BJ (cell line): ENCODE measurements at places on chromosomes 4 and X.
A peak's percentile ranks its signal among the peaks of the same experiment; 100 is the strongest.

GRCh38 chrX:48086082-48086481, 14.6 kb upstream of the ZNF630 start:
- DNase-seq, result no peak

GRCh38 chr4:152994038-152994437, 57.9 kb downstream of the FHDC1 start:
- DNase-seq, result no peak

- no peak for DNase-seq
These were observed 34.6 kb downstream of the MAP9 start for GRCh38 chr4:155342142-155342541.

DNA sequence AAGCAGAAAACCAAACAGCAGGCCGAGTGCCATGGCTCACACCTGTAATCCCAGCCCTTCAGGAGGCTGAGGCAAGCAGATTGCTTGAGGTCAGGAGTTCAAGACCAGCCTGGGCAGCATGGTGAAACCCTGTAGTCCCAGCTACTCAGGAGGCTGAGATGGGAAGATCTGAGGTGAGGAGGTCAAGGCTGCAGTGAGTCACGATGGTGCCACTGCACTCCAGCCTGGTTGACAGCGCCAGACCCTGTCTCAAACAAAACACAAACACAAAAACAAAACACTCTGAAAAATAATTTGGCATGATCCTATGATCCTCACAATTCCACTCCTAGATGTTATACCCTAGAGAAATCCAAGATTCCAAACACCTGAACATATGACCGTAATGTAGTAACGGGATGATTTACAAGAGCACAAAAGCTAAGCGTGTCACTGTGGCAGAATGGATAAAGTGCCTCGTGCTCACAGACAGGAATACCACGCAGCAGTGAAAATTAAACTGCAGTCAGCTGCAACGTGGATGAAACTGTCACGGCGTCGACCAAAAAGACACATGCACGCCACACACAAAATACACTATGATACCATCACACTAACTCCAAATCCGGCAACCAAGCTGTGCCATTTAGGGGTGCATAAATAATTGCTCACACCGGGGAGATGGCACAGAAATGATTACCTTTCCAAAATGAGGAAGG, 1.7 kb downstream of the NELFA start:
- no peak for DNase-seq

DNA sequence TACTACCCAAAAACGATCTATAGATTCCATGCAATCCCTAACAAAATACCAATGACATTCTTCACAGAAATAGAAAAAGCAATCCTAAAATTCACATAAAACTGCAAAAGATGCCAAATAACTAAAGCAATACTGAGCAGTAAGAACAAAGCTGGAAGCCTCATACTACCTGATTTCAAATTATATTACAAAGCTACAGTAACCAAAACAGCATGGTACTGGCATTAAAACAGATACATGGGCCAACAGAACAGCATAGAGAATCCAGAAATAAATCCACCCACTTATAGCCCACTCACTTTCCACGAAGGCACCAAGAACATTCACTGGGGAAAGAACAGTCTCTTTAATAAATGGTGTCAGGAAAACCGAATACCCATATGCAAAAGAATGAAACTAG, 74.7 kb downstream of the PHF8 start:
- DNase-seq, result no peak

GRCh38 chrX:153863251-153863991, 22.6 kb downstream of the L1CAM start:
- DNase-seq, result no peak

- DNase-seq, result no peak
These were observed 25.5 kb downstream of the IRF2 start for GRCh38 chr4:184448821-184449220.

- no peak for DNase-seq
These were observed 128.9 kb upstream of the DKK2 start for GRCh38 chr4:107164962-107165475.

DNA sequence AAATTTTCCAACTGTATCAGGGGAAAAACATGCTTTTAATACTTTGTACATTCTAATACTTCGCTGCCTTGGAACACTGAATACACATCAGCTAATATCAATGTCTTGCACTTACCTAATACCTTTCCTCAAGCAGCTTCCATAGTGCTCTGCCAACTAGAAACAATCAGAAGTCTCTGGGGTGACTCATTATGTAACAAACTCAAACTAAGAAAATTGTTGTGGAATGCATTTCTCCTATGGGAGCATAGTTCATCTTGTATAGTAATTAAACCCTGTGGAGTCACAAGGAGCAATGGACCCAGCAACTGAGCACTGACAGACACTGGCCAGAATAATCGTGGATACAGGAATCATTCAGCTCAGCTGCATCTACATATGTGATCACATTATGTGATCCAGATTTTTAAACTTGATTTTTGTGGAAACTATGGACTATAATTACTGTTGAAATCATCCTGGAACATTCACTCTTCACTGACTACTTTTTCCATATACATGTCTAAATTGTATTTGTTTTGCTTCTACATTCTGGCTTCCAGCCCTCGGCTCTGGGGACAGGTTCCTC, 496.9 kb downstream of the TMA16 start:
- no peak for DNase-seq

- peak; percentile 80 for DNase-seq
These were observed 27.5 kb downstream of the SETD7 start for GRCh38 chr4:139528377-139529005.

- no peak for DNase-seq
These were observed 65.3 kb upstream of the DRD5 start for GRCh38 chr4:9716093-9716492.

DNA sequence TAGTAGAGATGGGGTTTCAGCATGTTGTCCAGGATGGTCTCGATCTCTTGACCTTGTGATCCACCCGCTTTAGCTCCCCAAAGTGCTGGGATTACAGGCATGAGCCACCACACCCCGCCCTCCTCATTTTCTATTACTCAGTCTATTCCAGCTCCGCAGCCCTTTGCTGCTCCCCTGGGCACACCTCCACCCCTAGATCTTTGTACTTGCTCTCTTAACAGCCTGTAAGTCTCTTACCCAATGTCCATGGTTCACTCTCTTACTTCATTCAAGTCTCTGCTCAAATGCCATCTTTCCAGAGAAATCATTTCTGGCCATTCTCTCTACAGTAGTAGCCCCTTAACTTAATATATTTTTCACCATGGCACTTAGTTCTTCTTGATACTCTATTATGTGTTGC, 64.7 kb downstream of the LDB2 start:
- no peak for DNase-seq

- DNase-seq, result no peak
These were observed 24.1 kb downstream of the SMIM43 start for GRCh38 chr4:121740796-121741409.

GRCh38 chr4:112604589-112604988, 32.1 kb downstream of the ZGRF1 start:
- DNase-seq, result peak; percentile 9

GRCh38 chr4:142314686-142315085, 531.4 kb downstream of the INPP4B start:
- no peak for DNase-seq

DNA sequence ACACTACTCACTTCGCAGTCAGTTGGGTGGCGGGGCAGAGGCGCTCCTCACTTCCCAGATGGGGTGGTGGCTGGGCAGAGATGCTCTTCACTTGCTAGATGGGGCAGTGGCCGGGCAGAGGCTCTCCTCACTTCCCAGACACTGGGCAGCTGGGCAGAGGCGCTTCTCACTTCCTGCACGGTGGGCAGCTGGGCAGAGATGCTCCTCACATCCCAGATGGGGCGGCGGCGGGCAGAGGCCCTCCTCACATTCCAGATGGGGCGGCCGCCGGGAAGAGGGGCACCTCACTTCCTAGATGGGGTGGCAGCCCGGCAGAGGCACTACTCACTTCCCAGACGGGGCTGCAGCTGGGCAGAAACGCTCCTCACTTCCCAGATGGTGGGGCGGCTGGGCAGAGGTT, 199.8 kb downstream of the RTL9 start:
- no peak for DNase-seq

GRCh38 chr4:88730811-88731210, 33.2 kb upstream of the NAP1L5 start:
- DNase-seq, result no peak

DNA sequence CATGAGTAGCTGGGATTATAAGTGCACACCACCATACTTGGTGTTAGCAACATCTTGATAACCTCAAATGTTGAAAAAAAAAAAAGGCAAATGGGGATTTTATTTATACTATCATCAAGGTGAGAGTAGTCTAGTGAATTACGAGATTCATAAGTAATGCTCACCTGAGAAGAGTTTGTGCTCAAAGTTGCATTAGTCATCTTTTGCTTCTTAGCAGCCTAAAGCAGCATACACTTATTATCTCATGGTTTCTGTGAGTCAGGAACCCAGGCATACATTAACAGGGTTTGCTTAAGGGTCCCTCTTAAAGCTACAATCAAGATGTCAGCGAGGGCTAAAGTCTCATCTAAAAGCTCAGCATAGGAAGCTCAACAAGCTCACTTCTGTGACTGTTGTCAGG, 8.2 kb upstream of the EXOSC9 start:
- no peak for DNase-seq

DNA sequence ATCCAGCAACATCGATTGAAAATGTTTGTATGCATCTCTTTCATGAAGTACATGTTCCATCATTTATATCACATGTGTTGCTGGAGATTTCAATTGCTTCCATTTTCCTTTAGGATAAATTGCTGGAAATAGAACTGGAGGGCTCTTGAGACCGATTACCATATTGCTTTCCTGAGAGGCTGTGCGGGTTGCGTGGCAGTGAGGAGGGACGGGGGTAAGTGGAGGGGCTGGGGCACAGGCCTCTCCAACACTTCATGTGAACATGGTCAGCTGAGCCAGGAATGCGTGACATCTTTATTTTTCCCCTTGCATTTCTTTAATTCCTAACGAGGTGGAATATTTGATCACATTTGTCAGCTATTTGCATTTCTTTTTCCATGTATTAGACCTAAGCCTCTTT, 144.6 kb downstream of the TBL1X start:
- DNase-seq, result no peak

DNA sequence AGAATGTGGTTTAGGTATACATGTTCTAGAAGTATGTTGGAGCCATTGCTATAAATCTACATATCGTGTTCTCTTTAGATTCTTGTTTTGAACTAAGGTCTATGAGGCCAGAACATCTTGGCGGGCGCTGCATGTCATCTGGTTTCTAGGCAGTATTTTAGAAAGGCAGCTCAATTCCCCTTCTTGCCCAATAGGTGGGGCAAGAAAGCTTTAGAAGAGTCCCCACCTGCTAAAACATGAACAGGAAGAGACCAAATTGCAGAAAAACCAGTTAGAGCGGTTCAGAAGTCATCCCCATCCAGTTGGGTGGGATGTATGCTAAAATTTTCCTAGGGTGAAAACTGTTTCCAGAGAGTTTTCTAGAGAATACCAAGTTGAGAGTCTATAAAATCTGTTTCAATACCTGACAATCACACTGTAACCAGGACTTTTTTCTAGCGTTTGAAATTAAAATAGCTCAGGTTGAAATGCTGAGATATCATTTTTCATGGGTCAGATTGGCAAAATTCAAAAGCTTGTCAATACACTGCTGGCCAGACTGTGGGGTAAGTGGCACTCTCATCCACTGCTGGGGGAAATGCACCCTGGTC, 17.5 kb upstream of the SH3KBP1 start:
- DNase-seq, result no peak

GRCh38 chrX:119529345-119530276, 35.6 kb downstream of the STEEP1 start:
- no peak for DNase-seq

- peak; percentile 19 for DNase-seq
These were observed 390.0 kb downstream of the FAT4 start for GRCh38 chr4:125704726-125705125.

DNA sequence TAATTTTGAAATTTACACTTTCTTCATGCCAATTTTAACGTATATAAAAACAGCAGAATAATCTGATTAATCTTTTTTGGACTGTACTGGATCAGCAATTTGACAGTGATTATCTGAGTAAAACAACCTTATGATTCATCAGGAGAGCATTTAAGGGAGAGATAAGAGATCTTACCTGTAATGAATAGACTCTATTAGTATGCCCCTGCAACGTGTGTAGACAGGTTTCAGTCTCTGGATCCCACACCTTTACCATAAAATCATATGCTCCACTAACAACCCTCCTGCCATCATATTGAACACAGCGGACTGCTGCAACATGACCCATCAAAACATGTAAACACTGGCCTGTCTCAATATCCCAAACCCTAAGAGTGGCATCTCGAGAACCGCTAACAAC, 210.1 kb downstream of the FBXW7 start:
- DNase-seq, result no peak

GRCh38 chr4:139655116-139655515, 10.5 kb upstream of the MGST2 start:
- DNase-seq, result no peak

DNA sequence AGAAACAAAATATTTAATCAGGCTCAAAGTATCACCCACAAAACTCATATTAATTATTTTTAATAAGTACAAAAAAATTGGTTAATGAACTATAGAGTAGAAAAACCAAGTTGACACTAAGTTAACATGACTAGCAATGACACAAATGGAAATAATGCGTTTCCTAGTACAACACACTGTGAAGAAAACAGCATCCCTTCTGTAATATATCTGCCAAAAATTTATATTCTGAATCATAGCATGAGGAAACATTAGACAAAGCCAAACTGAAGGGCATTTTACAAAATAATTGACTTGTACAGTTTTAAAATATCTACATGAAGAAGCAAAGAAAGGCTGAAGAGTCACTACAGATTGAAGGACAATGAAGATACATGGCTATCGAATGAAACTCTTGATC, 477.6 kb upstream of the INTU start:
- no peak for DNase-seq

- no peak for DNase-seq
These were observed 12.0 kb upstream of the RBBP7 start for GRCh38 chrX:16882169-16882568.

- DNase-seq, result no peak
These were observed 374.8 kb upstream of the GNPDA2 start for GRCh38 chr4:45100956-45101818.

DNA sequence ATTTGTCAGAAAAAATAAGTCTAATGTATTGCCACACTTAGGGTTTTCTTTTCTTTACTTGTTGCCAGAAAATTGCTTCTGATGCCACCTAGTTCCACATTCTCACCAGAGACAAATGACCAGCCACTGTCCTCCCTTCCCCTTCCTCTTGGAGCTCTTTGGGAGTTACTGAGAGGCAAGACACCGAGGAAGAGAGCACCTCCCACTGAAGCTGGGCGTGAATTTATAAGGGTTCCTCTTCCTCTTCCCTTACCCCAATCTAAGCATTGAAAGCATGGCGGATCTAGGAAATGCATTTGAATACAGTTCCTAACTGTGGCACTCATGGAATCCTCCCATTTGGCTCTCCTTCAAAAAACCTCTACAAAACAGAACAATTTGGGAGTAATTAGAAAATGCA, 30.0 kb downstream of the ANXA3 start:
- DNase-seq, result no peak

DNA sequence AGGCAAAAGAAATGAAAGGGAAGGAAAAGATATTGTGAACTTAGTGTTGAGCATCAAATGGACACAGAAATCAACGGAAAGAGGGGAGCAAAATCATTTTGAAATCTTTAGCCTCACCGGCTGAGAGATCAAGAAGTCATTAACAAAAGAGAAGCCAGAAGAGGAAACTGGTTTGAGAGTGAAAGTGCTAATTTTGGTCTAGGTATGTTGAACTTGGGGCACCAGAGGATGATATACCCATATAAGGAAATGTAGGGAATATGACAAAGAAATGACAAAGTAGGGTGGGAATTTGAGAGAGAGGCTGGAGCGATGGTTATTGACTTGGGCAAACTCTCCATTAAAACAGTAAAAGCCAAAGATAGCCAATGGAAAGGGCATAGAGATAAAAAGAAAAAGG, 183.4 kb upstream of the ATOH1 start:
- no peak for DNase-seq

GRCh38 chr4:183657564-183657963, 1.4 kb downstream of the RWDD4 start:
- no peak for DNase-seq
